Stimulated activated CD4-positive, alpha-beta T cell treated with anti-CD3 and anti-CD28 coated beads, Interleukin-1b, Interleukin-23, amount 100 ng/mL, for 24 hours (primary cell): ENCODE measurements at places on chromosomes 5 and 9.

- DNase-seq = no peak
These were observed 1069.1 kb downstream of the EFNA5 start for GRCh38 chr5:106601620-106602019.

DNA sequence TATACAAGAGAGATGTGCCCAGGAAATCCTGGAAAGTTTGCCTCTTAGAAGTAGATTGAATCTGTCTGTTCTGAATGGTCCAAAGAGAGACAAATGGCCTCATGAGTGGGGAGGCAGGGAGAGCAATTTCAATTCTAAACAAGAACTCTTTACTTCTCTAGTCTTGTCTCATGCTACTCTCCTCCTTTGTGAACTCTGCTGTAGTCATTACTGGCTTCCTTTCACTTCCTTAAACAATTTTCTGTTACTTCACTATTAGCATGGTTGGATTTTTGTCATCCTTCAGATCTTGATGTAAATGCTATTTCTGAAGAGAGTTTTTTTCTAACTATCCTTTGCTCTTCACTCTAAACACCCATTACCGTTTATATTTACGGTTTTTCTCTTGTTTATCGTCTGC, 54.0 kb upstream of the GRIN3A start:
- no peak for DNase-seq

DNA sequence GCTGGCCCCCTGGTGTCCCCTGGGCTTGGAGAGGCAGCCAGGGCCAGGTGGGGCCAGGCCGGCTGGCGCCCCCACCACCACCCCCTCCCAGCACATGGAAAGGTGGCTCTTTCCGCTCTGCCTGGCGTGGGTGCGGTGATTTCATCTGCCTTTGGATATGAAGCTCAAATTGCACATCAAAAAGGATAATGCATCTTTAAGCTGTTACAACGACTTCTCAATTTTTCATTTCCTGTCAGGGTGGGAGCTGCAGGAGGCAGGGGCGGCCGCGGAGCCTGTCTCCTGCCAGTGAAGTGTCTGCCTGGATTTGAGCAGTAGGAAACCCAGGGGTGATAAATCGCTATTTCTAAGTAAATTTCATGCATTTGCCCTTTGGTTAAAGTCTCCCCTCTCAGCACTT, 169.2 kb upstream of the MVB12B start:
- DNase-seq = no peak

DNA sequence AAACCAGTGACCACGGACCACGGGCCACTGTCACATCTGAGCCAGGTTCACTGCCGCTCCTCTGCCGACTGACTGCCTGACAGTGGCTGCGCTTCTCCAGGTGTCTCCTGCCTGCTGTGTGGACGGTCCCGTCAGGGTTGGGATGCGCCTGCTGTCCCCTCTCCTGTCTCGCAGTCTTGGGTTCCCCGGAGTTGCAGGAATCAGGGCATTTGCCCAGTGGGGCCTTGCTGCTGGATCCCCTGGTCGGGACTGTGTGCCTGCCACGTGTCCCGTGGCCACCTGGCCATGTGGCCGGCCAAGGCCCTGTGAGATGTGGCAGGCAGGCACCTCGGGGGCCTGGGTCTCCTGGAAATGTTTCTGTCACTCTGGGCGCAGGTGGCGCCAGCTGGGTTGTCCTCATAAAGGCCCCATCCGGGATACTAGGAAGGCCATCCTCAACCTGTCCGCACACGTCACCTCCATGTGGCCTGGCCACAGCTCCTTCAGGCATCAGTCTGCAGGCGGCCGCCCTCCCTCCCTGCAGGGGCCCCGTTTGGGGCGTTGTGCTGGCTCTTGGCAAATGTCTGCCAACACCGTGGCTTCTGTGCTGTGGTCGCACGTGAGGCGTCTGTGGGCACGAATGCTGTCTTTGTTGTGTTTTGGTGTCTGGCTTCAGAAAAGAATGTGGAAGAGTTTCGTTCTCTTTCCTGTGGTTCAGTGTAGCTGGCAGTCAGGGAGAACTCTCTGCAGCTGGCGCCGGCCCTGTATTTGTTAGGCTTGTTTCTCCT, 6.4 kb upstream of the TOR4A start:
- DNase-seq = no peak

- no peak for DNase-seq
These were observed 2.4 kb downstream of the PDE6A start for GRCh38 chr5:149942199-149942598.

GRCh38 chr9:37062336-37062735, 28.3 kb upstream of the PAX5 start:
- no peak for DNase-seq

GRCh38 chr5:91598216-91598615, 215.1 kb upstream of the ARRDC3 start:
- no peak for DNase-seq

GRCh38 chr5:161138751-161139455, 286.9 kb upstream of the ATP10B start:
- DNase-seq = no peak

DNA sequence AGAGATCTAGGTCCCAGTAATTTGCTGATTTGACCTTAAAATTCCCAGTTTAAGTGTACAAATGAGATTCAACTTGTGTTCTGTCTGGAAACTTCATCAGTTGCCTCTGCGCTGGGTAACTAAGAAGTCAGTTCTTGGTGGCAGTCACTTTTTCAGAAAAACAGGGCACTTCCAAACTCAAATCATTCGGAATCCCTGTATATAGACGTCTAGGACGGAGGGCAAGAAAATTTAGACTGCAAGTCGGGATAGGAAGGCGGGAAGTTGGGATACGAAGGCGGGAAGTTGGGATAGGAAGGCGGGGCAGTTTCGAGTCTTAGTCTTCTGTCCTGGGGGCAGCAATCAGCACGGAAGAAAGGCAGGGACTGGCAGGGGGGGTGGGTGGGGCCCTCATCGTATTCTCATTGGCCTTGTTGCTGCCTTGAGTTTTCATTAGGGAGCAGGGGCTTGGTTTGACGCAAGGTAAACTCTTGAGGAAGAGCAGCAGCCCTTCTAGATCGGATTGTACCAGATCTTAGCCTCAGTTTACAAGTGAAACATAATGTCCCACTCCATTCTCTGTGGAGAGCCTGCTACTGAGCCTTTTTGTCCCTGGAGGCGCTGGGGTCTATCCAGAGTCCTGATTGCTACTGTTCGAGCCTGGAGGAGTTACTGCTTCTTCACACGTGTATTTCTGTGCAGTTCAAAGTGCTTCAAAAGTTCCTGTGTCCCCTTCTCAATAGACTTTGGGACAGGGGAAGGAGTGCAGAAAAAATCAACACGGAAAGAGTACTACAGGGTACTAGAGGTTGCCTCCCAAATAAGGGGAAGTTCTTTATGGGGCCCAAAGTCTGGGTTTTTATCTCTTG, 2.7 kb upstream of the PURA start:
- no peak for DNase-seq

DNA sequence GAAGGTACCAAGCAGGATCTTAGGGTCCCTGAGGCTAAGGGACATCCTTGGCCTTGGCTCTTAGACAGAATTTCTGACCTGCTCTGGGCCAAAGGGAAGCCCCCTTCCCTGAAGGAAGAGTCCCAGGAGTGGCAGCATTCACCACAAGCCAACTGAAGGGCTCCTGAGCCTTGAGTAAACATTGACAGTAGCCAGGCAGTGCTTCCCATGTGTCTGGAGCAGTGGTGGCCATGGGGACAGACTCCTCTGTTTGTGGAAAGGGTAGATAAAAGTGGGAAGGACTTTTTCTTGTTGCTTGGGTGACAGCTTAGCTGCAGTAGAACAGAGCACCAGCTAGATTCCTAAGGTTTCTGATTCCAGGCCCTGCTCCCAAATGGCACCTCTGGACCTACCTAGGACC, 61.4 kb upstream of the VLDLR start:
- no peak for DNase-seq

DNA sequence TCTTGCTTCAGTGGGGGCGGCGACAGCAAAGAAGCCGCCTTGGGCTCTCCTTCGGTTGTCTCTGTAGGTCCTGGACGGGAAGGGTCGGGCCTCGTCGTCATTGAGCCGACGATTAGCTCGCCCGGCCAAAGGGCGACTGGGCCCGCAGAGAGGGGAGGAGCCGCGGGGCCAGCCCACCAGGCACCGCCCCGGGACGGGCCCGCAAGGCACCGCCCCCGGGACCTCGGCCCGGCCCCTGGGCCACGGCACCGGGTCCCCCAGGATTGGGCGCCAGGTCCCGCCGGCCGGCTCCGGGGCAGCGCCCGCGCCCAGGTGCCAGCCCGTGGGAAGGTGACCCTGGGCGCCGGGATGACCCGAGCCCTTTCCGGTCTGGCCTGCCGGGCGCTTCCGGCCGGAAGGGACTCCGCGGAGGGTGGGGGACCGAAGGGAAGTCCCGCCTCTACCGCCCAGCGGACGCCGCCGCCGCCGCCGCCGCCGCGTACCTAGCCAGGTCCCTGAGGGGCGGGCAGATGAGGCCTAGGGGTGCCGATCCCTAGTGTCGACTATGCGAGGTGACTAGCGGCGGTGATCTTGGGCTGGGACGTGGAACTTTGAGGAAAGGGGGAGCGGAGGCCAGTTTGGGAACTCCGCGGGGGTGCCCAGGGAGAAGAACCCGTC, at the start of the genes GBA2 and RGP1:
GBA2 (minus strand) TSS at position 371 of the 657 bp plus-strand sequence. CDS start 524 bp downstream, outside the sequence.
RGP1 (plus strand) TSS at position 430 of the 657 bp plus-strand sequence. CDS start 469 bp downstream, outside the sequence.
- DNase-seq = peak; percentile 42

DNA sequence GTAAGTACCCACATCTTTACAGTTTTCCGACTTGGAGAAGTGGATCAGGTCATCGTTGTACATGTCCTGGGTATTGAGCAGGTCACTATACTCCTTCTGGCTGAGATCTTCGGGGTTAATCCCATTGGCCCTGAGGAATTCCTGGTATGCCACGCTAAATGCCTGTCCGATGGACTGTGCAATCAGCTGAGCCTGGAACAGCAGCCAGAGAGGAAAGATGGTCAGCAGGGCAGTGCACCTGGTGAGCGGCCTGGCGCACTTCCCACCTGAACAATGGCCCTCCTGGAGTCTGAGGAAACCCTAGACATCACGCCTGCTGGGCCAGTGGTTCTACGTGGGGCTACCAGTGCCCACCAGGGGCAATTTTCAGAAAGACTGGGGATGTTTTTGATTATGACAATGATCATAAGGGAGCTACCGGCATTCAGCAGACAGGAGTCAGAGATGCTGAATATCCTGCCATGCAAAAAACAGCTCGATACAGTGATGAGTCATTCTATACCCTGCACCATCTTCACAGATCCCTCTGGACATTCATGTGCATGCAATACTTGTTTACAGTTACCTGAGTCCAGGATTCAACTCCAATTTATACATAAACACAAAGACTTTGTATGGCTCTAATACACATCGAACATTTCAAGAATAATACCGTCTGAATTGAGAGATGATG, 127.2 kb downstream of the ENTREP1 start:
- DNase-seq = no peak
